Fibroblast of lung (primary cell): ENCODE measurements at places on chromosomes 4 and X. TPM values are rescaled to one million over a fixed set of nuclear protein-coding genes. Genes with fewer than 3 reads are reported as not detected.

Gene COL4A6
- 3.5 and 7.2 TPM in 2 replicates for total RNA-seq

Gene NWD2
- total RNA-seq: not detected in 2 replicates

Gene SAGE1
- total RNA-seq: not detected in 2 replicates

Gene ADGRL3
- total RNA-seq: under 0.01 and 0.26 TPM in 2 replicates
